ENCODE measurements at places on chromosomes 2 and 18. TPM values are rescaled to one million over a fixed set of nuclear protein-coding genes. Genes with fewer than 3 reads are reported as not detected.
A peak's percentile ranks its signal among the peaks of the same experiment; 100 is the strongest.

GRCh38 chr2:173822889-173823542 is 142.2 kb downstream of the SP3 start:
- no peaks in the 10 kb centered on the region for H3K36me3 ChIP-seq
- H3K4me3 ChIP-seq: no peak overlapping the region
- no peaks in the 10 kb centered on the region for H3K27me3 ChIP-seq
- DNase-seq: no peak
- no peak overlapping the region for H3K27ac ChIP-seq
- no peaks in the 10 kb centered on the region for H3K4me1 ChIP-seq

Gene TUBA3D
- 270 TPM for total RNA-seq

- H3K36me3 ChIP-seq: no peaks in the 10 kb centered on the region
- no peak overlapping the region for H3K4me3 ChIP-seq
- no peak overlapping the region for H3K27ac ChIP-seq
- H3K27me3 ChIP-seq: no peaks in the 10 kb centered on the region
Measured at GRCh38 chr18:63963615-63964256, 6.1 kb upstream of the SERPINB8 start.

GRCh38 chr2:67994716-67995115 is 68.1 kb downstream of the C1D start:
- H3K27me3 ChIP-seq: no peaks in the 10 kb centered on the region
- no peaks in the 10 kb centered on the region for H3K36me3 ChIP-seq
- DNase-seq: no peak

DNA sequence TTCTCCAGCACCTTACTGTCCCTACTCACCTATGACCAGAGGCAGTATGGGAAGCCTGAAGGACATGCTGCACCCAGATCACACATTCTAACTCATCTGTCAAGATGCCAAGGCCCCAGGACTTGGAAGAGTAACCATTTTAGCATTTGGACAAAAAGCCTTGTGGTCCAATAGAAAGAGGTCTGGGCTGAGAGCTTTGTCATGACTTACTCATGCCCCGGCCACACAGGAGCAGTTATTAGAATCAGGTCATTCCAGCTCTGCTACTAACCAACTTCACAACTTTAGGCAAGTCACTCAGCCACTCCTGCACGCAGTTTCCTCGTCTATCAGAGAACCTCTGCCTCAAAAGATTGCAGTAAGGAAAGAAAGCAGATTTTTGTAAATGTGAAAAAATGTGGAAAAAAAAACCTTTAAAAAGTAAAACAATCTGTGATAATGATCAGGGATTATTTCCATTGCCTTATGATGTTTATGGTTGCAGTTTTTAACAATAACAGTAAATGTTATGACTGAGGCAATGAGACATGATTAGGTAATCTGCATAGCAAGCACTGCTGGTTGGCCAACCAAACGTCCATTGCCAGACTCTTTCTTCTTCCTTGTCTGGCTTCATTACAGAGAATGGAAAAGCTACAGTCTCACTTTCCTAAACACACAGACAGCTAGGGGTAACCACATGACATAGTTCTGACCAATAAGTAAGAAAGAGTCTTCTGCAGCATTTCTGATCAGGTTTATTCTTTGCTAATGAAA is 255.4 kb upstream of the CHAC2 start:
- H3K4me3 ChIP-seq: no peak overlapping the region
- no peaks in the 10 kb centered on the region for H3K27me3 ChIP-seq
- no peaks in the 10 kb centered on the region for H3K36me3 ChIP-seq
- no peak overlapping the region for H3K27ac ChIP-seq

Gene POTEC
- 31.5 TPM for total RNA-seq

GRCh38 chr2:85768713-85769112 is 14.9 kb downstream of the ATOH8 start:
- no peaks in the 10 kb centered on the region for H3K27me3 ChIP-seq
- peaks cover 32% of the 10 kb centered on the region for H3K4me1 ChIP-seq
- no peak overlapping the region for H3K27ac ChIP-seq

- H3K27ac ChIP-seq: no peak overlapping the region
- no peak overlapping the region for H3K4me3 ChIP-seq
- DNase-seq: no peak
Measured at GRCh38 chr2:134052173-134052572, 201.7 kb upstream of the MGAT5 start.

DNA sequence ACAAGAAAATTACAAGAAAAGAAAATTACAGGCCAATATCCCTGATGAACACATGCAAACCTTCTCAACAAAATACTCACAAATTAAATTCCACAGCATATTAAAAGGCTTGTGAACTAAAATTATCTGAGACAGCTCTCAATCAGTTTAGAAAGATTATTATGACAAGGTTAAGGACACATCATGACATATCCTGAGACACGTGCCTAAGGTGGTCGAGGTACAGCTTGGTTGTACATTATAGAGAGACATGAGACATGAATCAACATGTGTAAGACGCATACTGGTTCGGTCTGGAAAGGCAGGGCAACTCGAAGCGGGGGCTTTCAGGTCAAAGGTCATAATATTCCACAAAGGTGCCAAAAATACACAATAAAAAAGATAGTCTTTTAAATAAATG is 598.3 kb upstream of the REG3G start:
- no peak overlapping the region for H3K4me3 ChIP-seq
- H3K27ac ChIP-seq: no peak overlapping the region
- H3K27me3 ChIP-seq: no peaks in the 10 kb centered on the region

Gene SLC11A1
- 32.3 TPM for total RNA-seq

Gene TSPYL6
- total RNA-seq: 37.9 TPM

Gene TTL
- 11.4 TPM for total RNA-seq

GRCh38 chr2:44952143-44952805 is 10.8 kb downstream of the SIX3 start:
- peak; percentile 64 for DNase-seq
- no peaks in the 10 kb centered on the region for H3K36me3 ChIP-seq
- H3K4me1 ChIP-seq: peaks cover 13% of the 10 kb centered on the region
- H3K4me3 ChIP-seq: peak overlapping the region; percentile 44
- no peaks in the 10 kb centered on the region for H3K27me3 ChIP-seq
- no peak overlapping the region for H3K27ac ChIP-seq

Gene FAP
- total RNA-seq: 2.6 TPM

Gene CCDC102B
- 25.1 TPM for total RNA-seq

Gene FAM124B
- 0.37 TPM for total RNA-seq

All from testis (tissue), 5 donors.